ENCODE measurements at places on chromosomes 6 and 20. TPM values are rescaled to one million over a fixed set of nuclear protein-coding genes. Genes with fewer than 3 reads are reported as not detected.
A peak's percentile ranks its signal among the peaks of the same experiment; 100 is the strongest.

- H3K27ac ChIP-seq = peak overlapping the region; percentile 82
- H3K27me3 ChIP-seq = no peaks in the 10 kb centered on the region
- H3K4me1 ChIP-seq = peaks cover 12% of the 10 kb centered on the region
- DNase-seq = peak; percentile 80
Measured at GRCh38 chr20:49562311-49563014, 5.5 kb downstream of the PTGIS start.

DNA sequence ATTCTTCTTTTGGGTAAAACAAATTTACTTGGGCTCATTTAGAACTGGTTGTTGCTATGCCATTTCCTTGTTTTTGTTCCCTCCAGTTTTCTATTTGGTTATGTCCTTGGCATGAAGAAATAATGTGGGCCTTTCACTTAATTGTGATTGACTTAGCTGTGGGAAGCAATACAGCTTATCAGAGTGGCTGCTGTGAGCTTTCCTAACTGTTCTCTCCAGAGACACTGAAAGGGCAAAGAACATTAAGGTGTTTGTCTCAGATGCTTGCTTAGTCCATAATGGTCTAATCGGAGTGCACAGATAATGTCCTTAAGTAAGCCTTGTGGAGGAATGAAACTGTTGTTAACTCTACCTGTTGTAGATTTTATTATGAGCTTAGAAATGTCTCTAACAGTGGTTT lies 56.6 kb downstream of the SH3BGRL2 start:
- no peaks in the 10 kb centered on the region for H3K4me1 ChIP-seq
- DNase-seq = no peak
- H3K4me3 ChIP-seq = no peak overlapping the region
- H3K27ac ChIP-seq = no peak overlapping the region

TBP gene
- total RNA-seq = 20.6 TPM

WASF1 gene
- total RNA-seq = 11.4 TPM

CFAP206 gene
- 0.66 TPM for total RNA-seq
